ENCODE measurements at places on chromosomes 13 and 19. TPM values are rescaled to one million over a fixed set of nuclear protein-coding genes. Genes with fewer than 3 reads are reported as not detected.

DNA sequence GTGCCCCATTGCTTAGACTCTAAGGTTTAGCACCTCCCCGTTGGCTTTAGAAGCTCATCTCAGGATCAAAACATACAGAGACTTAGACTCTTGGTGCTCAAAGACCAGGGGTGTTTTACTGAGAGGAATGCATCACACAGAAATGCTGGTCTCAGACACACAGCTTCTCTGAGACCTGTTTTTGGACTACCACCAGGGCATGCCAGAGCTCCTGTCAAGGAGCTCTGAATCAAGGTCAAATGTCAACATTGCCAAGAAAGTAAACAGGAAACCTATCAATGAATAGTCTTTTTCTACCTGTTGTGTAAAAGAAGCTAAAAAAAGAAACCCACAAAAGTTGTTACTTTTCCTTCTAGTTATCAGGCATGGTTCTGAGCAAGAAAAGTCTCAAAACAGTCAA lies 149.2 kb downstream of the COL4A1 start:
- DNase-seq, result no peak

DNA sequence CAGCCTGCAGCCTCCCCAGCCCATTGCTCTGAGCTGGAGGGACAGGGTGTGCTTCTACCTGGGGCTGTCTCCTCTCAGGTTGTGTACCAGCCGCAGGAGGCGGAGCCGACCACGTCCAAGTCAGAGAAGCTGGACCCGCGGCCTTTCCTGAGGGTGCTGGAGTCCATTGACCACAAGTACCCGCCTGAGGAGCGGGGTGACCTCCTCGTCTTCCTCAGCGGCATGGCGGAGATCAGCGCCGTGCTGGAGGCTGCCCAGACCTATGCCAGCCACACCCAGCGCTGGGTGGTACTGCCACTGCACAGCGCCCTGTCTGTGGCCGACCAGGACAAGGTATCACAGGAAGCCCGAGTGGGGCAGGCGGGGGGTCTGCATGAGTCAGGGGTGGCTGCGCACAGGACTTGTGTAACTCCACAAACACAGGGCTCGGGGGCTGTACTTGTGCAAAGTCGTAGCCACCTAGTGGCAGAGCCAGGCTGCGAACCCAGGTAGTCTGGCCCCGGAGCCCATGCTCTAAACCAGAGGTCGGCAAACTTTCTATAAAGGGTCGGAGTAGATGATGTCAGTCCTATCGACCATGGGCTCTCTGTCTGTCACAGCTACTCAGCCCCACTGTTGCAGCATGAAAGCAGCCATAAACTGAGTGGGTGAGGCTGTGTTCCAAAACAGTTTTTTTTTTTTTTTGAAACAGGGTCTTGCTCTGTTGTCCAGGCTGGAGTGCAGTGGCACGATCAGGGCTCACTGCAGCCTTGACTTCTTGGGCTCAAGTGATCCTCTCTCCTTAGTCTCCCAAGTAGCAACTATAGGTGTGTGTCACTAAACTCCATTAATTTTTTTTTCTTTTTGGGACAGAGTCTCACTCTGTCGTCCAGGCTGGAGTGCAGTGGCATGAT lies 8.9 kb downstream of the DHX34 start:
- DNase-seq, result no peak

DNA sequence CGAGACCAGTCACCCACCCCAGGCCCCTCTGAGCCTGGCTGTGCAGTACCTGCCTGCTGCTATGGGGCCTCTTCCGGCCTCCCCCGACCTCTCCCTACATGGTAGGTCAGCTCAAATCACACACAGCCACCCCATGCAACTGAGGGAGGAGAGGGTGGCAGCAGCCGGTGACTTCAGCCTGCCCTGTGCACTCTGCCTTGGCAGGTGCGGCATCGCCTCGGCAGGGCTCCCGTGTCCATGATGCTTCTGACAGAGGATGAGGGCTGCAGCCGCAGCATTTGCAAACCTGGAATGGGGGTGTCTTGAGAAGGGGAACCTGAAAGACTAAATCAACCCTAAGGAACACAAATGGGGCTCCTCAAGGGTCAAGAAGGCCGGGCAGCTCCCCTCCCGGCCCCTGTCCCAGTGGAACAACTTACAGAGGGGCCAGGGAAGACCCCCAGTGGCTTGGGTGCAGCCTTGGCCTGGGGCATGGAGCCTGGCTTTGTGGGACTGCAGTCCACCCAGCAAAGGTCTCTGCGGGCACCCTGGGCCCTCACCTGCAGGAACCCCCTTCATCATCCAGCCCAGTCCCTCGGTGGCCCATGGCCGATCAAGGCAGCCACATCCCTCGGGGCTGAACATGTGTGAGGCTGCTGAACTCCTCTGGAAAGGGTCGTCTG lies 6.7 kb downstream of the TEX29 start:
- no peak for DNase-seq

The NR1H2 gene
- total RNA-seq, result 47.7 TPM

The DACH1 gene
- 0.72 TPM for total RNA-seq

- no peak for DNase-seq
Observed at GRCh38 chr13:85853901-85854663, 54.9 kb upstream of the SLITRK6 start.

The CERS1 gene
- total RNA-seq, result 10.2 TPM

The OR2Z1 gene
- not detected for total RNA-seq

- DNase-seq, result no peak
Observed at GRCh38 chr19:51572410-51572809, 1.3 kb downstream of the ZNF175 start.

DNA sequence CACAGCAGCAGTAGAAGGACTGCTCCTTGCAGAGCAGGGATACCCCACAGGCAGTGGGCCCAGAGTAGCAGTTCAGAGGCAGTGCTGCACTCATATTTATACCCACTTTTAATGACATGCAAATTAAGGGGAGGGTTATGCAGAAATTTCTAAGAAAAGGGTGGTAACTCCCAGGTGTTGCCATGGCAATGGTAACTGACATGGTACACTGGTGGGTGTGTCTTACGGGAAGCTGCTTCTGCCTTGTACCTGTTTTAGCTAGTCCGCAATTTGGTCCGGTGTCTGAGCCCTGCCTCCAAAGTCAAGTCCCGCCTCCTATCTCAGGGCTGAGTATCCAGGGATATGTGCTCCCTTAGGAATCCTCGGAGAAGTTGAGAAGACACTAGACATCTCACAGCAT lies 79.2 kb upstream of the UQCRFS1 start:
- DNase-seq, result no peak

The ZNF571 gene
- 4.9 TPM for total RNA-seq

- no peak for DNase-seq
Observed at GRCh38 chr13:72505376-72505775, 222.1 kb downstream of the MZT1 start.

The GSK3A gene
- 42.0 TPM for total RNA-seq

DNA sequence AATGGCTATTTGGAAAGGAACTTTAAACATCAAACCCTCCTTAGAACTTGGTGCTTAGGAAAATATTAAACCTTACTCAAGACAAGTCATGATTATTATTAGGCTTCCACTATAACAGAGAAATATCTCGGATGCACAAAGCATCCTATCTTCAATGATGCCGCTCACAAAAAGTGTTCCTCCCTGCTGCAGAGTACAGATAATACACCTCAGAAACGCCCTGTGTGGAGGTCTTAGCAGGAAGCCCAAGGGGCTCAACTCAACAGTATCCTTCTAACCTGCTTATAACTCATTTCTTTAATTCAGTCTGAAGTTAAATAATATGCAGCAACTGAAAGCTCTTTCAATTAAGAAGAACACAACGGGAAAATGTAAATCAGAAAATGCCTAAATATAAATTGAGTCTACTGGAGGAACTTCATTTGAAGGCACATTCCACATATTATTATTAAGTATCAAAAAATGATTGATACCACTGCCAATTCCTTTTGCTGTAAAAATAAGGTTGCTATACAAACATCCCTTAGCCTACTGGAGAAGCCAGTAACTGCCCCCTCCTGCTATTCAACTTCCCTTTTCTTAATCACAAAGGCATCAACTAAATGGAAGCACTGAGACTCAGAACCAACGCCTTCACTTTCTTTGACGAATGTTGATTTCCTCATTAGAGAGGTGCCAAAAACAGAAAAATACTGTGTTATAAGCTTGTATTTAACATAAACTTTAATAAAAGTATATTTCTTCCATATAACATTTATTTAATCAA lies 12.0 kb downstream of the ELF1 start:
- no peak for DNase-seq

- DNase-seq, result no peak
Observed at GRCh38 chr13:51343475-51343874, 4.0 kb downstream of the SERPINE3 start.

The FOXA3 gene
- total RNA-seq, result not detected

The CEACAM6 gene
- not detected for total RNA-seq

- no peak for DNase-seq
Observed at GRCh38 chr19:39190768-39191167, 6.0 kb upstream of the NCCRP1 start.

DNA sequence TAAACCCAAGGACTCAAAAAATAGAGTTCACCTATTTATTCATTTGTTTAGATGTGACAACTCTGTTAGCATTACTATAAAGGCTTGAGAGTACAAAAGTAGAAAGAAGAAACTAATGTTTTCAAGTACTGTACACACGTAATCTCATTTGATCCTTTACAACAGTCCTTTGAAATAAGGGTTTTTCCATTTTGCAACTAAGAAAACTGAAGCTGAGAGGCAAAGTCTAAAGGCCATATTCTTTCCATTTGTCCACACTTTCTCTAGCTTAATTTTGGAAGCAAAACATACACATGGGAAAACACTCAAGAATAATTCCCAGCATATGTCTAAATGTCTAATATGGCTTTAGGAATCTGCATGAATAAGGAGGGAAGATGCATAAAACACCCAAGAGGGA lies 34.1 kb downstream of the ZAR1L start:
- no peak for DNase-seq

The ZNF560 gene
- total RNA-seq, result not detected

- DNase-seq, result no peak
Observed at GRCh38 chr19:31096935-31097545, 252.2 kb downstream of the TSHZ3 start.

DNA sequence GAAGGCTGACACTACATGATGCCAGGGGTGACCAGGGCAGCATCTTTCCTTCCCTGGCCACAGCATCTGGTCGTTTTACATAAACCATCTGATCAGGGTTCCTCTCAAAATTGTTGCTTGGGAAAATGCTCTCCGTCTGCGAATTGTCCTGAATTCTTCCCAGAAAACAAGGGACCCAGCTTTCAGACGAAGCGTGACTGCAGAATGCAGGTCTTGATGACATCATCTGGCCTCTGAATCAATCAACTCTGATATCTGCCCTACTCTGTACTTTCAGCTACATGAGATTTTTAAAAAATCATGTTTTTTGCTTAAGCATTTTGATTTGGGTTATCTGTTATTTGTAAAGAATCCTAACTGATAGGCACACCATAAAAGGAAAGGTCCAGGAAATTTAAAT lies 246.6 kb upstream of the IRS2 start:
- DNase-seq, result no peak

The ZIC5 gene
- 5.8 TPM for total RNA-seq

The METTL21C gene
- not detected for total RNA-seq

GRCh38 chr19:35665604-35666003 lies 713 bp upstream of the UPK1A start:
- DNase-seq, result no peak

GRCh38 chr19:31377736-31378135 lies 28.5 kb upstream of the TSHZ3 start:
- no peak for DNase-seq

DNA sequence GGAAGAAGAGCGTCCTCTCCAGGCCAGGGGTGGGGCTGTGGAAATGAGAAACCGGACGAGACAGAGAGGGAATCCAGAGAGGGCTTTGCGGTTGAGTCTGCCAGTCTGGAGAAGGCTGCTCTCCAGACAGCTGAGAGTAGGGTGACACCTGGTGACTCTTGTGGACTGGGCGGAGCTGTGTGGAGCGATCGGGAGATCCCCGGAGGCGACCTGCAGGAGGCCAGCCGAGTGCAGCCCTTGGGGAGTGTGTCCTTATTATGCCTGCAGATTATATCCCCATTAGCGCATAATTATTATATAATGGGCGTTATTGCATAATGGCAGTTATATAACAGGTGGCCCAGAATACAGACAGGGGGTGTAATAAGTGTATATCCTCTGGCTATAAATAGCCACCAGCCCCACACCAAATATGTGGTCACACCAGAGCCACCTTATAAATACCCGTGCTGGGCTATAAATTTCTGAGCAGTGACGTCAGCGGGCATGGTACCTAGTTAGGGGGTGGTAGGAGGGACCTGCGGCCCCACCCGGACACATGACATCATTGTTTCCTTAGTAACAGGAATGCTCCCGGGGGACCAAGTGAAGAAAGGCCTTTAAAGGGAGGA lies 41.2 kb downstream of the NFIX start:
- no peak for DNase-seq

- no peak for DNase-seq
Observed at GRCh38 chr13:44298314-44298713, 75.3 kb upstream of the SERP2 start.

- no peak for DNase-seq
Observed at GRCh38 chr13:79423340-79423739, 17.3 kb upstream of the RBM26 start.

DNA sequence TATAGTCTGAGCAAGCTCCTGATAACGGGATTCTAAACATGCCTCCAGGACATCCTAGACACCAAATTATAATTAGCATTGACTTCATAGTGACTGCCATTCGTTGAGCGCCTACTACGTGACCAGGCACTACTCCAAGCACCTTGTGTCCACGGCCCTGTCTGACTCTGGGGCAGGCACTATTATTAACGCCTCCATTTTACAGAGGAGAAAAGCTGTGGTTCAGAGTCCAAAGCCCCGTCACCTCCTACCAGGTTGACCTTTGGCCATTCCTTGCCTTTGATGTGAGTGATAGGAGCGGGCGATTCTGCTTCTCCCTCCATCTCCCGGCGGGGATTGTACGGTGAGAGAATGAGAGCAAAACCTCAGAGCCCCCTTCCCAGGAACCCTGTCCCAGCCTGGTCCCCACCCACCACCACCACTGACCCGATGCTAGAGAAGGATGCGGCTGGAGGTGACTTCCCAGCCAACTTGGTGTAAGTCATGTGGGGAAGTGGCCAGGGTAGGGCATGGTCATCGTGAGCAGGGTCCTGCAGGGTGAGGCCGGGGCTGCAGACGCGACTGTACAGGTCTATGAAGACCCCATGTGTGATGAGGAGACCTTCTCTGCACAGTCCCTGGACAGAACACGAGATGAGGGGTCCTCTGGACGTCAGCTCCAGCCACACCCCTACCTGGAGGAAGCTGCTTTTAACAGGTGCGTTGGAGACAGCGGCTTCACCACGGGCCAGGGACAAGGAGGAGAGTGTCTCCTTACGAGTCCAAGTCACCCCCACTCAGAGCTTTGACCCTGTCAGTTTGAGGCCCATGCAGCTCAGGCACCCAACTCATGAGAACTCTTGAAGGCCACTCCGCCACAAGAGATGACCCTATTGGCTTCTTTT lies at the start of gene IGSF23:
IGSF23 (plus strand) TSS at position 269 of the 884 bp plus-strand sequence; CDS start at position 352, 83 bp downstream.
- no peak for DNase-seq

- no peak for DNase-seq
Observed at GRCh38 chr13:105395041-105395440, 1140.4 kb downstream of the EFNB2 start.

The PEG3 gene
- not detected for total RNA-seq

The DEDD2 gene
- 15.5 TPM for total RNA-seq

- no peak for DNase-seq
Observed at GRCh38 chr19:29324717-29325116, 111.8 kb upstream of the UQCRFS1 start.

- no peak for DNase-seq
Observed at GRCh38 chr19:2044709-2045500, 6.1 kb downstream of the MKNK2 start.

- no peak for DNase-seq
Observed at GRCh38 chr13:27411341-27411740, 13.1 kb upstream of the GTF3A start.

The PROSER3 gene
- total RNA-seq, result 20.3 TPM

Data from chondrocyte (in vitro differentiated cells).